Neural crest cell (in vitro differentiated cells): ENCODE measurements at places on chromosomes 16 and 17.
A peak's percentile ranks its signal among the peaks of the same experiment; 100 is the strongest.

DNA sequence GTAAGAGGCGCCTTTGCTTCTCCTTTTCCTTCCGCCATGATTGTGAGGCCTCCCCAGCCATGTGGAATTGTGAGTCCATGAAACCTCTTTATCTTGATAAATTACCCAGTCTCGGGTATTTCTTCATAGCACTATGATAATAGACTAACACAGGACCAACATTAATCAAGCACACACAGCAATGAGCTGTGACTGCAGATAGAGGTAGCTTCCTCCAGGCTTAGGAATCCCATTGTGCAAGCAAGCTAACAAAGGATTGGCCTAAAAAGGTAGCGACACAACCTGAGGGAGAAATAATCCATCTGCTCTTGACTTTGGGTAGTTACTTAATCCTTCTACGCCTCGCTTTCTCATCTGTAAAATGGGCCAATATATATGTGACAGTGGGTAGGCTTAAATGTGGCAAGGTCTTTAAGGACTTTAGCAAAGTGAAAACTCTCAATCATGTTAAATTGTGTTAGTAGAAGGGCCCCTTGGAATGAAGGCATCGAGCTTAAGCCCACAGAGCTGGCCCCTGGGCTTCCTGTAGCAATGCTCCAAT lies 393.6 kb downstream of the SOX9 start:
- DNase-seq: no peak

GRCh38 chr16:70681382-70682238 lies 4.2 kb downstream of the MTSS2 start:
- DNase-seq: peak; percentile 57

- DNase-seq: no peak
Observed at GRCh38 chr16:52756812-52757517, 210.0 kb upstream of the TOX3 start.

- DNase-seq: no peak
Observed at GRCh38 chr17:68293490-68294195, 2.3 kb downstream of the ARSG start.

GRCh38 chr16:11977376-11978041 lies 975 bp downstream of the SNX29 start:
- DNase-seq: no peak

GRCh38 chr17:5618476-5618875 lies 34.2 kb upstream of the NLRP1 start:
- DNase-seq: no peak

DNA sequence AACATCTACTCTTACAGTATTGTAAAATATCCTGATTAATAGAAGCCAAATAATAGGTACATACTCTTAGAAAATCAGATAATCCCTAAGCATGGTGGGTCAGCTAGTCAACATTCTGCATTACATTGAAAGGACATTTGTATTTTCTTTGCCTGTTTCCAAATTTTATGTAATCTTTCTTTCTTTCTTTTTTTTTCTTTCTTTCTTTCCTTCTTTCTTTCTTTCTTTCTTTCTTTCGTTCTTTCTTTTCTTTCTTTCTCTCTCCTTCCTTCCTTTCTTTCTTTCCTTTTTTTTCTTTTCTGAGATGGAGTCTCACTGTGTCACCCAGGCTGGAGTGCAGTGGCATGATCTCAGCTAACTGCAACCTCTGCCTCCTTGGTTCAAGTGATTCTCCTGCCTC lies 18.9 kb downstream of the ITGB3 start:
- DNase-seq: no peak

GRCh38 chr16:80518436-80518835 lies 22.4 kb upstream of the DYNLRB2 start:
- no peak for DNase-seq

DNA sequence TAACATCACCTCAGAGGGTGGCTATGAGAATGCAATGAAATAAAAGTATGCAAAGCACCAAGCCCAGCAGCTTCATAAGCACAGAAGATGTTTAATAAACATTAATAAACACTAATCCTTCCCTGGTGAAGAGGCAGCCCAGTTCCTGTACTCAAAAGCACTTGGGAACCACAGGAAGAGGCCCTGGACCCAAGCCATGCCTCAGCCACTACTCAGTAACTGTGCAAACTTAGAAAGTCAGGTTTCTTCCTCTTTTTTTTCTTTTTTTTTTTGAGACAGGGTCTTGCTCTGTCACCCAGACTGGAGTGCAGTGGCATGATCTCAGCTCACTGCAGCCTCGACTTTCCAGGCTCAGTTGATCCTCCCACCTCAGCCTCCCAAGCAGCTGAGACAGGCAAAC lies 5.3 kb downstream of the ARHGAP17 start:
- DNase-seq: no peak

GRCh38 chr17:35529866-35530265 lies 7.6 kb downstream of the SLFN12L start:
- no peak for DNase-seq

GRCh38 chr17:73546114-73546513 lies 98.1 kb downstream of the SDK2 start:
- DNase-seq: no peak

DNA sequence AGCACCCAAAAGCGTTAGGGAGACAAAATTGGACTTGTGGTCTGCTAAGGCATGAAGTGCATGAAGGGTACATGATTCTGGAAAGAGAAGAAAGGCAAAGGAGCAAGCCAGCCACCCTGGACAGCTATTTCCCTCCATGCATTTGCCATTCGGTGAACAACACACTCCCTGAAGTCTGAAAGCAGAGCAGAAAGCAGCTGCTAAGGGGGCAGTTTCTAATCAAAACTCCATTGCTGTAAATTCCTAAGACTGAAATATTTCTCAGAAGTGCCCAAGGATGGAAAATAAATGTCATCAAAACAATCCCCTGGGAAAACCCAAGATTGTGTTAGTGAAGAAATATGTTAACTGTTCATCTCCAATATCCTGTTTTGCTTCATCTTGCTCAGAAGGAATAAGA lies 44.3 kb downstream of the PMP22 start:
- no peak for DNase-seq

GRCh38 chr17:48192321-48192731 lies 84.8 kb downstream of the SNX11 start:
- no peak for DNase-seq

GRCh38 chr17:77324227-77324626 lies 183.5 kb downstream of the SEC14L1 start:
- DNase-seq: no peak

DNA sequence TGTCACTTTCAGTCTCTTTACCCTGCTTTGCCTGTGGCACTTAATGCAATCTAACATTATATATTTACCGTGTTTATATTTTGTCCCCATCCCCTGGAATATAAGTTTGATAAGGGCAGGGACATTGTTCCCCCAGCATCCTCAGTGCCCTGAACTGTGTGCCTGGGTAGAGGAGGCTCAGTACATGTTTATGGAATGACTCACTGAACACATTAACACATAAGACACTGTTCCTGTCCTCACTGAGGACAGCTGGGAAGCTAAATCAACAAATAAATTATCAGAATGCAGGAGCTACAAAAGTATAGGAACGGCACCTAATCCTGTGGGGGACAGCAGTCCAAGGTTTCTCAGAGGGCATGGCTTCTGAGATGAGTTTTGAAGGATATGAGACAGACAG lies 27.8 kb downstream of the GRIN2A start:
- no peak for DNase-seq

DNA sequence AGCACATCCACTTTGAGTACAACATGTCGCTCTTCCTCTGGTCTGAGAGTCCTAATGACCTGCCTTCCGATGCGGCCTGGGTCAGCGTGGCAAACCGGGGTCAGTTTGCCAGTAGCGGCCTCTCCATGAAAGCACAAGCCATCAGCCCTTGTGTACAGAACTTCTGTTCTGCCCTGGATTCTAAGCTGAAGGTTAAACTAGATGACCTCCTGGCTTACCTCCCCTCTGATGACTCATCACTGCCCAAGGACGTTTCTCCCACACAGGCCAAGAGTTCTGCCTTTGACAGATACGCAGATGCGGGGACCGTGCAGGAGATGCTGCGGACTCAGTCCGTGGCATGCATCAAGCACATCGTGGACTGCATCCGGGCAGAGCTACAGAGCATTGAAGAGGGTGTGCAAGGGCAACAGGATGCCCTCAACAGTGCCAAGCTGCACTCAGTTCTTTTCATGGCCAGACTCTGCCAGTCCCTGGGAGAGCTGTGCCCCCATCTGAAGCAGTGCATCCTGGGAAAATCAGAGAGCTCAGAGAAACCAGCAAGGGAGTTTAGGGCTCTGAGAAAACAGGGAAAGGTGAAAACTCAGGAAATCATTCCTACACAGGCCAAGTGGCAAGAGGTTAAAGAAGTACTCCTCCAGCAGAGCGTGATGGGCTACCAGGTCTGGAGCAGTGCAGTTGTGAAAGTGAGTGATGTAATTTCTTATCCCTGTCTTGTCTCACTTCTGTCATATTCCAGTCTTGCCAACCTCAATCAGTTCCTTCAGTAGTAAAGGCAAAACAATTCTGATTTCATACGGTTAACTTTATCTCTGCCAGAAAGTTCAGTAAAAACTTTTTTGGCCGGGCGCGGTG lies 8.6 kb downstream of the COG1 start:
- no peak for DNase-seq

- no peak for DNase-seq
Observed at GRCh38 chr16:68190736-68191510, 45.0 kb downstream of the ESRP2 start.

DNA sequence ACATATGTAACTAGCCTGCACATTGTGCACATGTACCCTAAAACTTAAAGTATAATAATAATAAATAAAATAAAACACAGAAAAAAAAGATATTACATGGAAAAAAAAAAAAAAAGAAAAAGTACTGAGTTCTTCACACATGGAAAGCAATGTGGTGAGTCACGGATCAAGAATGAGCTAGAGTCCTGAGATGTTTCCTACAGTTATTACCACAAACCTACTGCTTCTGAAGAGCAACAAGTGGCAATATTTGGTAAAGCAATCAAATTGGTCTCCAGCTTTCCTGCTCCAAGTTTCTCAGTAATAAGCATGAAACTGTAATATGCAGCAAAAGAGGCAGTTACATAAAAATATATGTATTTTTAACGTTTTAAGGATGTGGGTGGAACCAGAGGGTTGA lies 223.3 kb upstream of the SALL1 start:
- no peak for DNase-seq
